ENCODE measurements at places on chromosomes 5 and 9. TPM values are rescaled to one million over a fixed set of nuclear protein-coding genes. Genes with fewer than 3 reads are reported as not detected.

The RGS7BP gene
- total RNA-seq, result not detected

The TMEM141 gene
- 52.2 TPM for total RNA-seq

The PCDHA4 gene
- total RNA-seq, result 0.11 TPM

The ZNG1C gene
- 34.0 TPM for total RNA-seq

The PTBP3 gene
- 17.7 TPM for total RNA-seq

The KIF20A gene
- 31.1 TPM for total RNA-seq

The DNAH5 gene
- 0.11 TPM for total RNA-seq

The SMC2 gene
- total RNA-seq, result 52.1 TPM

The SRA1 gene
- 49.1 TPM for total RNA-seq

The SLCO4C1 gene
- under 0.01 TPM for total RNA-seq

The SPATA31A3 gene
- not detected for total RNA-seq

The CAPSL gene
- not detected for total RNA-seq

The NR2F1-AS1 gene
- 20.1 TPM for total RNA-seq

The ERGIC1 gene
- 111 TPM for total RNA-seq

The TRPM3 gene
- 0.77 TPM for total RNA-seq

The SH3RF2 gene
- total RNA-seq, result 1.2 TPM

The EQTN gene
- total RNA-seq, result not detected

The IFNA1 gene
- total RNA-seq, result not detected

The TIMD4 gene
- not detected for total RNA-seq

The RORB gene
- total RNA-seq, result 6.0 TPM

The FAM163B gene
- not detected for total RNA-seq

The BTNL9 gene
- not detected for total RNA-seq

The PCDHGA6 gene
- total RNA-seq, result 3.2 TPM

The ABITRAM gene
- 6.9 TPM for total RNA-seq

The GFPT2 gene
- 24.2 TPM for total RNA-seq

The PCDHGB6 gene
- total RNA-seq, result 2.9 TPM

The SLC36A3 gene
- not detected for total RNA-seq

The ALDH7A1 gene
- total RNA-seq, result 29.9 TPM

The CCL28 gene
- 1.5 TPM for total RNA-seq
